ENCODE measurements at places on chromosomes 5 and 9.

DNA sequence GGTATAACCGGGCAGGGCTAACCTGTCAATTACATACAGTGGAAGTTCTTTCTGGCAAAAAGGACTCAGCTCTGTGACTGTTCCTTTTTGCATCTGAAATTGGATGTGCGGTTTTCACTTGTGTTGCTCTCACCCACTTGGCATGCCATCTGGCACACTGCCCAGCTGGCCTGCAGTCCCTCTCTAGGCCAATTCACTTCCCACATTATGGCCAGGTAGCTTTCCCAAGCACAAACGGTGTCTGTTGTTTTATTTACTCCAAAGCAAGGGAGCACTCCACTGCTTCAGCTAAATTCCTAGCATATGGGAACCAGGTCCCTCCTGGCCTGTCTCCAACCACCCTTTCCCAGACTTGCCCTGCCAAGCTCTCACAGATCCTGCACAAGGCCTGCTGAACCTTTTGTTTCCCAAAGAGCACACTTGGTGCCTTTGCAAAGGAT, 132.5 kb downstream of the SEMA6A start:
- DNase-seq = no peak

DNA sequence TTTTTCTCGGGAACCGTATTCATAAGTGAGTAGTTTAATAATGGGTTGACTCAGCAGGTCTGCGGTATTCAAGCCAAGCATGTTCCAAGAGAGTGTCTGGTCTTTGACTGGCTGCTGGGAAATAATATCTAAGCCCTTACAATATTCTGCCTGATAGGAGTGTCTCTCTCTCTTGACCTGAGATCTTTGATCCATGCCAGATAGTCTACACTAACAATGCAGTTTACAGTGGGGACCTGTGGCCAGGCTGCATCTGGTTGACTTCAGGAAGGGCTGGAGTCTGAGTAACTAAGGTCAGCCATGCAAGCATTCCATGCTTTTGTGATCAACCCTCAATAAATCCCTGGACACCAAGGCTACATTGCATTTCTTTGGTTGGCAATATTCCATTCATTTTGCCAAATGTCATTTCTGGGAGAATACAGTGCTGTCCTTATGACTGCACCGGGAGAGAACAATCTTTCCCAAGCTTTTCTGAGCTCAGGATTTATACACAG, 195.5 kb downstream of the SEMA5A start:
- DNase-seq = no peak

- DNase-seq = no peak
Measured at GRCh38 chr9:7148243-7148765, 390.5 kb downstream of the KDM4C start.

DNA sequence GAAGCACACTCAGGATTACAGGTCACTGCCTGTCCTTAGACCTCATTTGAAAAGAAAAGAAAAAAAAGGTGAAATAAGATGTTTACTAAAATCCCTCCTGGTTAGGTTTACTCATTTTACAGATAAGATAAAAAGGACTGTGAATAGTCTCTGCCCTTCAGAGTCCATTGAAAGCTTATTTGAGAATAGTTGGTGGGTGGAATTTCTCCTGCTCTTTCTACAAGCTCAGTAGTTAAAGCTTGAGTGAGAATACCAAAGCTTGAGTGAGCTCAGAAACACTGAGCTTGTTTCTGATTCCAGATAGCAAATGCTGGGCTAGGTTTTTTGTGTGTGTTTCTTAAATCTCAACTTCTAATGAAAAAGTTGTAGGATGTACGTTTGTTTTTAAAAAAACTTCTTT, 106.7 kb downstream of the SLF1 start:
- no peak for DNase-seq

DNA sequence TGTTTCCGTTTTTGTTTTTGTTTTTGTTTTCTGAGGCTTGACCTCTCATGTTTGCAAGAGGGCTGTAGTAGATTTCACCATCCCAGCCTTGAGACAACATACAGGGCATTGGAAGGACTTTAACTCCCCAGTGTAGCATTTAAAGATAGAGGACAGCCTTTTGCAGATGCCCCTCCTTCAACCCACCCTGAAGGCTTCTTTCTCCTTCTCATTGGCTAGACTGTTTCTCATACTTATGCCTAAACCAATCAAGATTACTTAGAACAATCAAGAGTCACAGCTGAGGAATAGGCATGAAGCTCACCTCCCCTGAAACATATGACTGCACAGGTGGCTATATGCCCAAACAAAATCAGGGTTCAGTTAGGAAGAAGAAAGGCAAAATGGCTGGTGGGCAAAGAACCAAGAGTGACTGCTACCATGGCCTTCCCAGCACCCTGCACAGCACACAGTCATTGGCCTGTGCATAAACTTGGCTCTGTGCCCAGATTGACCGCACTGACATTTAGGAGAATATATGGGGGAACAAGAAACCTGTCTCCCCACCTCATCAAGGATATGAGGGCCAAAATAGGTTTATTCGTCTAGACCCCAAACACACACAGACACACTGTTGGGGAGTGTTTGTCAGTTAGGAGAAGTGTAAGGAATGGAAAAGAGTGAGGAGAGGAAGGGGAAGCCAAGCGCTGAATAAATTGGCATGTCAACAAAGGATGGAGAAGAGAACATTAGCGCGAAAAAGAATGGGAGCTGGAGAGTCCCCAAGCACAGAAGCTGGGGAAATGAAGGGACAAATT, 137.3 kb upstream of the RANBP3L start:
- DNase-seq = no peak

DNA sequence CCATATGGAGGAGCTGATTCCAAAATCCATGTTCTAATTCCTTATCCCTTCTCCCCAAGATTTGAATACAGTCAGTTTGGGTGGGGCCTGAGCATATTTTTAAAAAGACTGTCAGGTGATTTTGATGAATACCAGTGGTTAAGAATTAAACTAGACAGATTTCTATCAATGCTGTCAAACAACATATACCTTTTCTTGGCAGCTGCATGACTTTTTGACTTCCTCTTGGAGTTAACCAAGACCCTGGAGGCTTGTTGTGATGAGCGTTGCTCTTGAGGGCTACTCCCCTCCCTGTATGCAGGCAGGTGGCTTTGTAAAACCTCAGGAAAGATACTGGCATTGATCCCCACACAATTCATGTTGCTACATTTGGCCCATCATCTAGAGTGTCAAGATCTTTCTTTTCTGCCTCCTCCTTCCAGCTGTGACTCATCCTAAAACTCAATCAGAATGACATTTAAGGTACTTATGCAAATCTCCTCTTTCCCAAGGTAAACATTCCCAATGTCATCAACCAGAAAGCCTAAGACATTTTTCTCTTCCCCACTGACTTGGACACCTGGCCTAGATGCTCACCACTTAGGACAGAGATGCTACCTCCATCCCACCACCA, 61.7 kb downstream of the PPP2R2B start:
- DNase-seq = no peak

Data from AG04449 (cell line).